ENCODE measurements at places on chromosomes 13 and 19.

- peak; percentile 40 for DNase-seq
These were observed 110.5 kb downstream of the LRCH1 start for GRCh38 chr13:46663206-46664037.

GRCh38 chr19:2482354-2483038 lies 6.6 kb downstream of the GADD45B start:
- DNase-seq, result no peak

GRCh38 chr19:58059003-58059670 lies at the start of gene ZNF135:
Gene ZNF135, plus strand, starts transcription at chr19:58059282. Its CDS starts 721 bp downstream, at chr19:58060003.
- peak; percentile 24 for DNase-seq

GRCh38 chr13:31081316-31081715 lies 80.4 kb downstream of the HSPH1 start:
- no peak for DNase-seq

DNA sequence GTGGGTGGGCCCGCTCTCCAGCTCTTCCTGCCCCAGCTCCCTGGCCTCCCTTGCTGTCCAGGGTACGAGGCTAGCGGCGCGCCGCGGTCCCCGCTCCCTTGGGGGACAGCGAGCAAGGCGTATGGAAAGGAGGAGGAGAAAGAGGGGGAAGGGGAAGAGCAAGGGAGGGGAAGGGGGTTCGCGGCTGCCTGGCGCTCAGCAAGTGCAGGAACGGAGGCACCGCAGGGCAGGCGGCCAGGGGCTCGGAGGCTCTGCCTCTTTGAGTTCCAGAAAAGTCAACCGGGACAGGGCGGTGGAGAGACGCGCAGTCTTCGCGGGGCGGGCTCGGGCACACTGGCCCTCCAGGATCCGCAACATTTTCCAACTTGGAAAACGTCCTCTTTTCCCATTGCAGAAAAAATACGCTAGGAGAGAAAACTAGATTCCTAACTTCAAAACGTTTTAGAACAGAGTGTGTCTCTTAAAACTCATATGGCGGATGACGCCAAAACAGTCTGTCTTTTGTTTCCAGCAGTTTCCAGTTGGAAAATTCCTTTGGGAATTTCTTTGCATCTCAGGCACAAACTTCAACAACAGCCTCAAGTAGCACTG lies 23.1 kb upstream of the TNFRSF19 start:
- DNase-seq, result no peak

- DNase-seq, result no peak
These were observed at the start of gene OLFM2 for GRCh38 chr19:9936326-9937000. Gene OLFM2, minus strand, starts transcription at chr19:9936515. Its CDS starts 149 bp downstream, at chr19:9936366.

DNA sequence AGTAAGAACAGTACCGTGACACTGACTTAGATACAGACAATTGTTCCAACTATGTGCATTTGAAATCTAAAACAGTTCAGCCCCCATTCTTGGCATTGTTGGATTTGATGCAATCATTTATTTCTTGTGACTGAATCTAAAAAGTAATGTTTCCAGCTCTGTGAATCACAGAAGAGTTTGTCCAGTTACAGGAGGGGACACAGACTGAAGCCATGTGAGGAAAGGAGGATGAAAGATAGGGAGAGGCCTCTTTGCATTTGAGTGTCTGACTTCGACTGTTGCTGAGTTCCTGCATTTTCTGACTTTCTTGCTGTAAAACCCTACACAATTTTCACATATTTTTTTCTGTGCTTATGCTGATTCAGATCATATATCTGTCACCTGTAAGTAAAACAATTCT lies 179.3 kb upstream of the PCDH17 start:
- DNase-seq, result no peak

Measured in inflammatory macrophage treated with lipopolysaccharide for 4 hours (primary cell).